Osteoblast (primary cell): ENCODE measurements at places on chromosomes 5 and 9. TPM values are rescaled to one million over a fixed set of nuclear protein-coding genes. Genes with fewer than 3 reads are reported as not detected.
A peak's percentile ranks its signal among the peaks of the same experiment; 100 is the strongest.

GRCh38 chr5:15797116-15797515 is 297.1 kb downstream of the FBXL7 start:
- DNase-seq = no peak

GRCh38 chr9:107487521-107488374 is 1.8 kb downstream of the KLF4 start:
- peak; percentile 69 for DNase-seq

Gene PSMD5
- 32.6 and 34.2 TPM in 2 replicates for total RNA-seq

Gene FOXB2
- total RNA-seq = not detected in 2 replicates

Gene CSF1R
- 0.36 and 0.88 TPM in 2 replicates for total RNA-seq

- DNase-seq = peak; percentile 94
These were observed 63.9 kb downstream of the PCDH1 start for GRCh38 chr5:141814064-141814964.

Gene GPR151
- not detected in 2 replicates for total RNA-seq

Gene PCDHB3
- total RNA-seq = 0.36 and 0.88 TPM in 2 replicates

Gene PRDM9
- not detected in 2 replicates for total RNA-seq

DNA sequence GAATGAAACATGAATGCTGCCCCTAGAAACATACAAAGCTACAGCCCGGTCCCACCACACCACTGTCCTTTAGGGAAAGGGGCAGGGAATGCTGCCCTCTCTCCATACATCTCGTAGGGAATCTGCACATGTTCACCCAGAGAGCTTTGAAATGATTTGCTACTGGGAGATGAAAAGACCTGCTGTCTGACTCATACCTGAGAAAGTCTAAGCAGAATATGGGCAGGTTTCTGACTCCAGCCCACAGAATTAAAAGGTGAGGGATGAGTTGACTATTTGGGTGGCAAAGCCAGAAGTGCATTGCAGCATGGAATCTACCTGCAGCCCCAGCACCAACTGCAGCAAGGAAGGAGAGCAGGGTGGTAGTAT is 297.9 kb downstream of the TLE1 start:
- DNase-seq = no peak

DNA sequence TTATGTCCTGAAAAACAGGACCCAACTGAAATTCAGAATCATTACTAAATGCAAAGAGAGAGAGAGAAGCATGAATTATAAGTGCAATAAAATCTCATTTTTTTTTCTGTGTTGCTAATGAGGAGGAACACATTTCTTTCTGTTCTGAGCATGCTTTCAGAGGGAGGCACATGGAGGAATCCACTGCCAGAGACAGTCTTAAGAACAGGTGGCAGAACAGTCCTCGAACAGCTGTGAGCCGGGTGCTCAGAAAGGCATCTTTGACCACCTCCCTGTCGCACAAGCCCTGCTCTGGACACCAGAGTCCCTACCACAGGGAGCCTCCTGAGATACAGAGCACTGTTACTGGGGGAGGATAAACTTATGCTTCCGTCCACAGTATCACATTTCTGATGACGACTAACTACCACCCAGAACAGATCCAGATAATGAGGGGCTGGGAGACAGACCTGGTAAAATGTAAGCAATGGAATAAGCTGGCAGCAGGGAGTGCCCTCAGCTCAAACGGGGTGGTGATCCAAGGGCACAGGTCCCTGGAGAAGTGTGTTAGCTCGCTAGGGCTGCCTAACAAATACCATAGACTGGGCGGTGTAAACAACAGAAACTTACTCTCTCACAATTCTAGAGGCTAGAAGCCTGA is 134.0 kb downstream of the SLC1A3 start:
- DNase-seq = no peak

GRCh38 chr9:98559561-98559960 is 149.2 kb downstream of the GABBR2 start:
- DNase-seq = no peak

DNA sequence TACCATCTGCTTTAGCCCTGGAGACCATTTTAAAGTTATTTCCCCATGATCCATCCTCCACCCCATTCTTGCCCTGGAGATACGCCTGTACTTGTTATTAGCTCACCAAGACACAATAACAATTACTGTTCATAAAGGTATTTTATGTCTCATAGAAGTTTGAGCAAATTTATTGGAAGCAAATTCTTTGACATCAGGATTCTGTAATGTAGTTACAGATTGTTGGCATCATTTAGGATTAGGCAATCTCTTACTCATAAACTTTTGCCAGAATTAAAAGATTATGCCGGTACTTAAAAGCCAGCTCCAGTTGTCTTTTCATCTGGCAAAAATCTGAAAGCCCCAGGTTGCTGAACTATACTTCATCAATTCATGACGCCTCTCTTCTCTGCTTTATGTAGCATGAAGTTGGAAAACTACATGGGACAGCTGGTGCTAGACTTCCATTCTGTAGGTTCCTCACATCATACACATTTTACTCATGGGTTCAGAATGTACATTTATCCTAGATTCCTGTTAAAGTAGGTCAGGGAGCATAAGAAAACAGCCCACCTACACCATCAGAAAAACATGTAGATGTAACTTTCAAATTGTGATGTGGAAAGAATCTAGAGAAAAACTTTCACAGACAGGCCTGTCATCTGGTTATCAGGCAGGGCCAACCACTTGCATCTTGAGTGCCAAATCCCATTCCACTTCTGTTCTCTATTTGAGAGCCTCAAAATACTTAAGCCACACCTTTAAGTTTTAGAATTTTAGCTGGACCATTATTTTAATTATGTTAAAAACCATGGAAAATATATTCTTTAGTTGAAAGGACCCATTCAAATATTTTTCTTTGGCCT is 14.0 kb downstream of the ATP10B start:
- DNase-seq = no peak
